ENCODE measurements at places on chromosomes 7 and 10.

DNA sequence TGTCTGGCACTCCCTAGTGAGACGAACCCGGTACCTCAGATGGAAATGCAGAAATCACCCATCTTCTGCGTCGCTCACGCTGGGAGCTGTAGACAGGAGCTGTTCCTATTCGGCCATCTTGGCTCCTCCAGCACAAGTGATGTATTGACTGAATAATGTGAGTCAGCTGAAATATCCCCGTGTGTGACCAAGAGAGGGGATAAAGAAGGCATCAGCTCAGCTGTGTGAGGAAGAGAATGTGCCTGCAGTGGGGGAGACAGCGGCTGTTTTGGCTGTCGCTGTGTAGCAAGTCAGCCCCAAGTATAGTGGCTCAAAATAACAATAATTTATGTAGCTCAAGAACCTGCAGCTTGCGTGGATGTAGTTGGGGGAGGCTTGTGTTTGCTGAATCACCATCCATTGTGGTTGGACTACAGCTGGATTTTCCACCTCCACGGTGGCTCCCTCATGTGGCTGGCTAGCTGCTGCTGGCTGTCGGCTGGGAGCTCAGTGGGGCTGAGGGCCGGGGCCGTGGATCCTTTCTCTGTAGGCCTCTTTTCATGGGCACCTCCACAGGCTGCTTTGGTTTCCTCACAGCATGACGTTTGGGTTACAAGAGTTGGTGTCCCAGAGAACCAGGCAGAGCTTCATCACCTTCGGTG, 434.5 kb downstream of the CCSER2 start:
- DNase-seq, result no peak

GRCh38 chr10:226018-226417, 90.8 kb downstream of the ZMYND11 start:
- DNase-seq, result no peak

DNA sequence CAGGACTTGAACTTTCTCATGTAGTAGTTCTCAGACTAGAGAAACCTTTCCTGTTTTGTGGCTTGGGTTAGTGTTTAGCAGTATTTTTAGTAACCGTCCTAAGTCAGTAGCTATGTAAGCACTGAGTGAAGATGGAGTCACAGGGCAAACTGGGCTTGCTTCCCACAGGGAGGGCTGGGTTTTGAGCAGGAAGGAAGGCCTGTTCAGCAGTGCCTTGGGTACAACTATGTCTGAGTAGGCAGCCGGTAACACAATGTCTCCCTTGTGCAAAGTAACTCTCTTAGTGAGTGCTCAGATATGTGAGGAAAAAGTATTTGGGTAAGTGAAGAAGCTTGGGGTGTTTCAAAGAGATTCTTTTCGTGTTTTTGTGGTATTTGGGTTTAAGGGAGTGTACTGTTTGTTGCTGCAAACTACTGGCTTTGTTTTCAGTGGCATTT, 96.4 kb downstream of the CCSER2 start:
- no peak for DNase-seq

DNA sequence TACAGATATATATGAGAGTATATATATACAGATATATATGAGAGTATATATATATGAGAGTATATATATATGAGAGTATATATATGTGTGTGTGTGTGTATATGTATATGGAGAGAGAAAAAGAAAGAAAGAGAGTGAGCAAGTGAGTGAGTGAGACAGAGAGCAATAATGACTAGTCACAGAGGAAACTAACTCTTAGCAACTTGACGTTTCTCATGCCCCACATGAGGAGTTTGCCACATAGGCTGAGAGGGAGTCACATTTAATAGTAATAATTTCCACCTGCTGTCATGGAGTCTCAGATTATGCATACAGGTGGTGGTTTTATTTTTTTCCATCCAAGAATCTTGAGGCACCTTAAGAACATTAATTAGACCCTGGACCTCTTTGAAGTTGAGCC, 199.9 kb downstream of the GATA3 start:
- no peak for DNase-seq

- no peak for DNase-seq
Observed at GRCh38 chr7:64951250-64951848, 39.5 kb downstream of the ZNF117 start.

DNA sequence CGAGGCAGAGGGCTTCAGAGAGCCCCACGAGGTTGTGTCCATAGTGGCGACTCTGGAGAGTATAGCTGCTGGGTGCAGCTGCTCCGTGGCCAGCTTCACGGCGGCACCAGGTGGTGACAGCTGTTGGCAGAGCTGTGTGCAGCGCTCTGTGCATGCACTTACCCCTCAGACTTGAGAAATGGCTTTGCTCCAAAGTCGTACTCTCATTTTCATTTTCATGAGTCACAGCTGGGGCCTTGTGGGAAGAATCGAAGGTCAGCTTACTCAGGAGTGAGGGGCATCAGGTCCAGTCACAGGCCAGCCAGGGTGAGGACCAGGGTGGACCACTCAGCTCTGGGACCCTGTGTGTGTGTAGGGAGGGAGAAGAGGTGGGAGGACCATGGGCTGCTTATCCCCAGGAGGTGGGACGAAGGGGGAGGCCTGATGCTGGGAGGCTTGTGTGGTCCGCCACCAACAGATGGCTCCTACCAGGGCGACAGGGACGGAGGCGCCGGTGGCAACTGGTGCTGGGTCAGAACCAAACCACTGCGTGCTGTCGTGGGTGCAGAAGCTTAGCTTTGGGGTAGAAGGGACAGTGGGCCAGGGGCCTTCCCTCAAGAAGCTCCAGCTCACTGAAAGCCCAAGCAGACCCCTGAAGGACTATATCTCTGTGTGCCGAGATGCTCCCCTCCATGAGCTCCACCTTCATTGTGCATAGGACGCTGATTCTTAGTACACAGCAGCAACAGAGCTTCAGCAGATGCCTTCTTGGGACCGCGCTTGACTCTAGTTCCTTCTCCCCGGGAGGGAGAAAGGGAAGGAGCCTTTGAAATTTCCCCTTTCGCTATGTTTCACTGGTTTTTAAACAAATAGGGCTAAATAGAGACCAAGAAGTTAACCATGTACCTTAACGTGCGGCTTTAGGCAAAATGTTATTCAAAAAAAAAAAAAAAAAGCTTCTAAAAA, 225.0 kb downstream of the CELF2 start:
- DNase-seq, result no peak

GRCh38 chr10:132517951-132518521, 19.6 kb upstream of the INPP5A start:
- DNase-seq, result no peak

- DNase-seq, result no peak
Observed at GRCh38 chr10:31317171-31317570, 1.8 kb upstream of the ZEB1 start.

- DNase-seq, result no peak
Observed at GRCh38 chr10:15541376-15541775, 170.3 kb upstream of the FAM171A1 start.

DNA sequence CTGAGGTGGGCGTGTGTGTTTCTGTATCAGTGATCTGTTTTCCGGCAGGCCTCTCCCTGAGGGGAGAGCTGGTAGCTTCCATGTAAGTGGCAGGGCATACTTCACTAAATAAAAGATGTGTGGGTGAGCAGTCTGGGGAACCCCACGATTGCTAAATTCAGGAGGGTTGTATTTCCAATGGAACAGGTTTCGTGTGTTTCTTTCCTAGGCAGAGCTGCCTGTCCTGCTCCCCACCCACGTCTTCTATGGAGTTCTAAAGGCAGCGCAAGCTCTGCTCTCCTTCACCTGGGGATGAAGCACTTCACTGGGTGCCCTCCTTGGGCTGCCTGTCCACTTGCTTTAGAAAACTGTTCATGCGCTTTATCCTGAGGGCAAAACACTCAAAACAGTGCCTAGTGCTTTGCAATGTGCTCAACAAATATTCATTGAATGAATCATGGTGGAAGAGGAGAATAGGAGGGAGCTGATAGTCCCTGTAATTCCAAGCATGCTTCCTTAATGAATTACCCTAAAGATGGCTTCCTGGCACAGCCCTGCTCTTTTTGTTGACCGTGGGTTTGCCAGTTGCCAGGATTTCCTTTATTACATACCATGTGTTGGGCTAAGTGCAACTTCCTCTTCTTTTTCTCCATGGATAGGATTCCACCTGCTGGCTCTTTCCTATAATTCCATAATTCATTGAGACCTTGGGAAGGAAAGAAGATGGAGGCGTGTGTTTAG, 50.6 kb upstream of the SRPK2 start:
- DNase-seq, result no peak

- DNase-seq, result no peak
Observed at GRCh38 chr7:128044064-128044463, 12.8 kb upstream of the LRRC4 start.

GRCh38 chr10:110208614-110209453, 1.4 kb downstream of the MXI1 start:
- DNase-seq, result no peak

DNA sequence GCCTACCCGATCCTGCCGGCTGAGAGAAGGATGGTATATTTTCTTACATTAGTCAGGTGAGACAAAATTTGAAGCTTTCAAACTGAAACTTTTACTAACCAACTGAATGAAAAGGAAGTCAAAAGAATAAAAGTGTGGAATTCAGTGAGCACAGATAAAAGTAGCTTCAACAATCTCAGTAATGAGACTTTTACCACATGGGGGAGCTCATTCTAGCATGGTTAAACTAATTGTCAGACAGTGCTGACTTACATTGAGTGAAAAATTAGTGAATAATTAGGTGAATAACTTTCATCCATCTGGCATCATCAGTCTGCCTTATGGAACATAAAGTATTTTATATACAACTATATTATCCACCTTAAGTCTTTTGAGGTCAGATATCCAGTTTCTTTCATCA, 8.4 kb downstream of the FAM237B start:
- no peak for DNase-seq

DNA sequence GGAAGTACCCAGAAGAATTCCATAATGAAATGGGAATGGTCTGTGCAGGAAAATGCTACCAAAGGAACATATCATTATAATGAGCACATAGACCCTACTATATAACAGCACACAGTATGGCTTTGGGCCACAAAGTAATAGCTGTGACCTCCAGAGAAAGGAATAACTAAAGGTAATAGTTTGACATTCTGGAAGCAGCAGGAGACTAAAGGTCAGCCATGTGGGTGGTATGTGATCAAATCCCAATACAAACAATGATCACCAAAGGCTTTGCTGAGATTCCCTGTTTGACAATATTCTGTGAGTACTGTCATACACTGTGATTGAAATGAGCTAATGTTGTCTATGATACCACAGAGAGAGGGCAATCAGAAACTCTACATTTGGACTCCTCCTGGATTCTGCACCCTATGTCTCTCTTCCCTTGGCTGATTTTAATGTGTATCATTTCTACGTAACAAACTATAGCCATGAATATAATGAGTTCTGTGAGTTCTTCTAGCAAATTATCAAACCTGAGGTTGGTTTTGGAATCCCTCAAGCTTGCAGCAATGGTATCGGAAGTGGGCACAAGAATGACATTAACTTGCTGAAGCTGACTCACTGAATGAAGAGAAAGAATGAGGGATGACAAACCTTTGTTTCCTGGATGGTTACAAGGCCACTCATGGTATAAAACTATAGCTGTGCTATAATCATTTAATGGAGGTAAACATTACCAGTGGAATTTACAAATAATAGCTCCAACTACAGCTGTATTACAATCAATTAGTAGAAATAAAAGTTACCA, 99.6 kb downstream of the JMJD1C start:
- no peak for DNase-seq

DNA sequence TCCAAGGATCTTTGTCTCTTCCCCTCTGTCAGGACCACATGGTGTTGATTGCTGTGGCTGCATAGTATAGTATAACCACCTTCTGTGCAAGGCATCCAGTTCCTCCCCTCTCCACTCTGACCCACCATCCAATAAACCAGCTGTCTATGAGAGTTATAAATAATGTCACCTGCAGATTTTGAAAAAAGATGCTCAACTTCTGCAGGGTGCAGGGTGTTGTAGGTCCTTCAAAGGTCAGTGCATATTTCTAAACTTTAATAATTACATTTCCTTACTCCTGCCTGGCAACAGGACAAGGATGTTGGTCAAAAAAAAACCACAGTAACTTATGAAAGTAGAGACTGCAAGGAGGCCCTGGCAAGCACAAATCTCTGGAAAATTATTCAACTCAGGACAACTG, 166.2 kb downstream of the PKD1L1 start:
- no peak for DNase-seq

DNA sequence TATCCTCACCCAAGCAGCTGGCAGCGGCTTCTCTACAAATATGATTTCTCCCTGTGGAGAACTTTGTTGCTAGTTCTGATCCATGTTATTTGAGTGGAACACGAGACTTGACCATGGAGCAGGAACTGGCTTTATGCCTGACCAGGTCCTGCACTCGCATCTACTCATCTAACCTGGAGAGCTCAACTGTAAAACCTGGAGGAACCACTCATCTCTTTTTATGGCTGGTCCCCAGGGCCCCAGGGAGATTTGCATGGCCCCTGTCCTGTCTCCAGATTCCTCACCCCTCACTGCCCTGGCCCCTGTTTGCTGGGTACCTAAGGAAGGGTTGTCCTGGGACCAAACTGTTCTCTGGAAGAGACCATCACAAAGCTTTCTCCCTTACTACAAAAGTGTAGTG, 16.0 kb downstream of the TCAF1 start:
- DNase-seq, result no peak

DNA sequence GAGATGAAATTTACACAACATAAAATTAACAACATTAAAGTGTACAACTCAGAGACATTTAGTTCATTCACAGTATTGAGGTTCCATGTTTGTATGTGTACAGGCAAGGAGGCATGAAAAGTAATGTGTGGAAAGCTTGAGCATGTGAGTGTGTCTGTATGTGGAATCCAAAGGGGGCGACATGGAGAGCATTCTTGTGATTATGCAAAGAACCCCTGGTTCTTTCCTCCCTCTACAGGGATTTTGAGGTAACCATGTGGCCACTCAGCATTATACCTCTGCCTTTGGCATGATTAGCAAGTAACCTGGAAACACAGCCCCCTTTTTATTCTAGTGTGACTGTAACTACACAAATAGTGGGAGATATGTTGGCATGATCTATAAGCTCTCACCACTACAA, 21.0 kb downstream of the OR2F1 start:
- no peak for DNase-seq

DNA sequence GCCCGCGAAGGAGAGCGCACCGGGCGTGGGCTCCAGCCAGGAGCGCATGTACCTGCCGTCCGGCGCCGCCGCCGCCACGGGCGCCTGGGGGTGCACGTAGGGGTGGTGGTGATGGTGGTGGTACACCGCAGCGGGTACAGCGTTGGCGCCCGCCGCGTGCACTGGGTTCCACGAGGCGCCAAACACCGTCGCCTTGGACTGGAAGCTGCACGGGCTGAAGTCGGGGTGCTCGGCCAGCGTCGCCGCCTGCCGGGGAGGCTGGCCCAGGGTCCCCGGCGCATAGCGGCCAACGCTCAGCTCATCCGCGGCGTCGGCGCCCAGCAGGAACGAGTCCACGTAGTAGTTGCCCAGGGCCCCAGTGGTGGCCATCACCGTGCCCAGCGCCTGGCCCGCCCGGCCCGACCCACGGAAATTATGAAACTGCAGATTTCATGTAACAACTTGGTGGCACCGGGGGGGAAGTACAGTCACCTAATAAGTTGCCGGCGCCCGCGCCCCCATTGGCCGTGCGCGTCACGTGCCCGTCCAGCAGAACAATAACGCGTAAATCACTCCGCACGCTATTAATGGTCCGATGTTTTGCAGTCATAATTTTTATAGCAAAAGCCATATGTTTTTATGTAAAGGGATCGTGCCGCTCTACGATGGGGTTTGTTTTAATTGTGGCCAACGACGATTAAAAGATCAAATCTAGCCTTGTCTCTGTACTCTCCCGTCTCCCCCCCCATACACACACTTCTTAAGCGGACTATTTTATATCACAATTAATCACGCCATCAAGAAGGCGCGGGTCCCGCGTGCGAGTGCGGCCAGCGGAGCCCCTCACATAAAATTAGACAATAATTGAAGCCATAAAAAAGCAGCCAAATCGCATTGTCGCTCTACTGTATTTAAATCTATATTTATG, at the start of gene HOXA9:
TSS of gene HOXA9 (minus strand) at position 449 of the 907 bp plus-strand sequence. CDS start at position 369, 80 bp downstream.
- DNase-seq, result no peak

GRCh38 chr10:58513188-58514110, 777 bp downstream of the BICC1 start:
- no peak for DNase-seq

Data from stimulated activated CD4-positive, alpha-beta T cell treated with anti-CD3 and anti-CD28 coated beads, TNF-alpha, amount 100 ng/mL, for 4 hours (primary cell).